ENCODE measurements at places on chromosomes 1 and 21. TPM values are rescaled to one million over a fixed set of nuclear protein-coding genes. Genes with fewer than 3 reads are reported as not detected.

OR2L13 gene
- 3.1 TPM for polyA plus RNA-seq

AK5 gene
- polyA plus RNA-seq, result 62.7 TPM

SPATA21 gene
- not detected for polyA plus RNA-seq

SLC6A17 gene
- 18.2 TPM for polyA plus RNA-seq

HES4 gene
- not detected for polyA plus RNA-seq

PIK3R3 gene
- polyA plus RNA-seq, result 35.7 TPM

INAVA gene
- polyA plus RNA-seq, result 0.66 TPM

A3GALT2 gene
- not detected for polyA plus RNA-seq

SLC6A9 gene
- 1.5 TPM for polyA plus RNA-seq

NPR1 gene
- polyA plus RNA-seq, result 1.7 TPM

SH2D5 gene
- 0.07 TPM for polyA plus RNA-seq

MKNK1 gene
- 24.4 TPM for polyA plus RNA-seq

GPR3 gene
- 0.19 TPM for polyA plus RNA-seq

VWA5B1 gene
- polyA plus RNA-seq, result not detected

UBR4 gene
- 107 TPM for polyA plus RNA-seq

MYOG gene
- not detected for polyA plus RNA-seq

UBASH3A gene
- not detected for polyA plus RNA-seq

CYP4X1 gene
- polyA plus RNA-seq, result 42.0 TPM

SUCO gene
- polyA plus RNA-seq, result 27.6 TPM

OR2G6 gene
- polyA plus RNA-seq, result not detected

C4BPB gene
- polyA plus RNA-seq, result not detected

OR2T29 gene
- not detected for polyA plus RNA-seq

ZMYND12 gene
- 9.0 TPM for polyA plus RNA-seq

KRTAP19-3 gene
- not detected for polyA plus RNA-seq

DISP3 gene
- not detected for polyA plus RNA-seq

SYNC gene
- polyA plus RNA-seq, result 37.0 TPM

SLC37A1 gene
- polyA plus RNA-seq, result 18.5 TPM

NHLH1 gene
- 1.7 TPM for polyA plus RNA-seq

ERO1B gene
- 13.6 TPM for polyA plus RNA-seq

RBP7 gene
- polyA plus RNA-seq, result not detected

CFHR4 gene
- polyA plus RNA-seq, result not detected

PARS2 gene
- 3.0 TPM for polyA plus RNA-seq

VSIG8 gene
- not detected for polyA plus RNA-seq

VWA1 gene
- polyA plus RNA-seq, result not detected

PDZK1IP1 gene
- not detected for polyA plus RNA-seq

GJB5 gene
- polyA plus RNA-seq, result 11.5 TPM

B4GALT2 gene
- 0.17 TPM for polyA plus RNA-seq
